NCI-H1105 (cell line): ENCODE measurements at places on chromosomes 7 and 10.

- DNase-seq = no peak
Observed at GRCh38 chr7:147509035-147509501, 1081.5 kb upstream of the C7orf33 start.

DNA sequence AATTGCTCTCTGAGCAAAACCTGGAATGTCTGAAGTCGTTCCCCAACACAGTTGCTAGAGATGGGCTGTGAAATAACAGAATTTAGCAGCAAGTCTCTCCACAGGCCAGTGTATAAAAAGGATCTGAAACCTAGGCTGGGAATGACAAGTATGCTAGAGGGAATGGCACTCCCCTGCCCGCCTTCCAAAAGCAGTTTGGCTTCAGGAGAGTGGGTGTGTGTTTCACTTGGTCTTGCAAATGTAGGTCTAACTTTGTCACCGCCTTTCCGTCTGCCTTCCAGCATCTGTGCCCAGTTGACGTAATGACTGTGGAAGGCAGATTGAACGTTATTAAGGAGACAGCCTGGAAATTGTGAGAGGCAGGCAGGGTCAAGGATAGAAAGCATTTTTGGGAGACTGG, 18.0 kb upstream of the MTURN start:
- no peak for DNase-seq

- no peak for DNase-seq
Observed at GRCh38 chr7:69095127-69095526, 503.1 kb upstream of the AUTS2 start.

- no peak for DNase-seq
Observed at GRCh38 chr7:41881331-41882130, 178.6 kb upstream of the INHBA start.

GRCh38 chr10:30630571-30630970, 1.0 kb upstream of the LYZL2 start:
- DNase-seq = no peak

DNA sequence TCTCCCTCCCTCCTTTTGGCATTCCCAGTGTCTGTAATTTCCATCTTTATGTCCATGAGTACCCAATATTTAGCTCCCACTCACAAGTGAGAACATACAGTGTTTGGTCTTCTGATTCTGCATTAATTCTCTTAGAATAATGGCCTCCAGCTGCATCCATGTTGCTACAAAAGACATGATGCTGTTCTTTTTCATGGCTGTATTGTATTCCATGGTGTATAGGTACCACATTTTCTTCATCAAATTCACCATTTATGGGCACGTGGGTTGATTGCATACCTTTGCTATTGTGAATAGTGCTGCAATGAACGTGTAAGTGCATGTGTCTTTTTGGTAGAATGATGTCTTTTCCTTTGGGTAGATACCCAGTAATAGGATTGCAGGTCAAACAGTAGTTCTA, 576.8 kb downstream of the GALNT17 start:
- no peak for DNase-seq

DNA sequence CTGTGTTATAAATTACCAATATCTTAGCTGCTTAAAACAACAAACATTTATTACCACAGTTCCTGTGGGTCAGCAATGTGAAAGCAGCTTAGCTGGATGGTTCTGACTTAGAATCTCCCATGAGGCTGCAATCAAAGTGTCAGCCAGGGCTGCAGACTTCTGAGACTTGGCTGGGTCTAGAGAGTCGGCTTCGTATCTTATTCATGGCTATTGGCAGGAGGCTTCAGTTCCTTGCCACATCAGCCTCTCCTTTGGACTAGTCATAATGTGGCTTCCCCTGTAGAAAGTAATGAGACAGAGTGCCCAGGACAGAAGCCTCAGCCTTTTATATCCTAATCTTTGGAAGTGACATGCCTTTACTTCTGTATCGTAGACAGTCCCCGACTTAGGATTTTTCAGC, 27.3 kb downstream of the RALA start:
- DNase-seq = no peak

DNA sequence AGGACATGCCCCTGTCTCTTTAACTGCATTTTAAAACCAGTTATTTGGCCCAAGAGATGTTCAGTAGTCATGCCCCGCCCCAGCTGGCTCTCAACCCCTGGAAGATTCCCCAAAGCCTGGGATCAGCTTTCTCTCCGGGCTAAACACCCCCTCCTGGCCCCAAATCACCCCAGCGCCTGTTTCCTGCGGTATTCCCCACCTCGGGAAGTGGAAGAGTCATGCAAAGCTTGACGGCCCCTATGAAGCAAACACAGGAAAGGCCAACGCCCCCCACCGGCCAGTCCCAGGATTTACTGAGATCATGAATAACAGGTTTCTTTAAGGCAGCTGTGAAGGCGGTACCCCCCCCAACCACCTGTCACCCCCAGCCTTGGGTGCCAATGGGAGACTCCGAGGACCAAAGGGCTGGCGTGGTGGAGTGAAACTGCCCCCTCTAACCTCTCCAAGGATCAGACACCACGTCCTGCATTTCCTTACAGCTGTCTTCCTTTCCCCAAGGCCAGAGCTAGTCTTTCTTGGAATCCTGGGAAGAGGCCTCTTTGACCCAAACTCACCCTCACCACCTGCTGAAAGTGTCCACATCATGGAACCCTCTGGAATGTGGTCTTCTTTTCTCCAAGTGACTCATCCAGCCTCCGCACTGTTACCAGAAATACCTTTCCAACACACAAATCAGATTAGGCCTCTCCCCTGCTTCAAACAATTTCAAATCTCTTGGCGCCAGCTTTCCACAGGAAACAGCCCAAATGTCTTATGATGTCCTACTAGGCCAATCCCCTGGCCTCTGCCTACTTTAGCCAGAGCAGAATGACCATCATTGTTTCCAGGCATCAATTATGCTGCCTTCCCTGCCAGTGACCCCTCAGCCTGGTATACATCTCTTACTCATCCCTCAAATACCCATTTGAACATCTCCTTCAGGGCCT, 301.5 kb downstream of the ZEB1 start:
- DNase-seq = no peak

DNA sequence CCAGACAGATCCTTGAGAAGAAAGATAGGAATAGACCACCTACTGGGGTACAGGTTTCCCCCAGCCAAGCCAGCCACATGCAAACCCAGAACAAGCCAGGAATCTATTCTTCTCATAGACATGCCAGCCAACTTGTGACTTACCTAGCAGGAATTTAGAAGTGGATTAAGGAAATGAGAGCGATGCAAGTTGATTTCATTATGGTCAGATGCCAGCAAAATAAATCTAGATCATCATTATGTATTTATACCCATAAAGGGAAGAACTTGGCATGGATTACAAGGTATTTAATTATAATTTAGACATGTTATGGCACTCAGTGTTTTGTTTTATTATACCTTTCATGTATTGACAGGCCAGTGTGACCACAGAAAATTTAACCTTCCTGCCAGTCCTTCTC, 32.8 kb downstream of the SLC35G1 start:
- no peak for DNase-seq

DNA sequence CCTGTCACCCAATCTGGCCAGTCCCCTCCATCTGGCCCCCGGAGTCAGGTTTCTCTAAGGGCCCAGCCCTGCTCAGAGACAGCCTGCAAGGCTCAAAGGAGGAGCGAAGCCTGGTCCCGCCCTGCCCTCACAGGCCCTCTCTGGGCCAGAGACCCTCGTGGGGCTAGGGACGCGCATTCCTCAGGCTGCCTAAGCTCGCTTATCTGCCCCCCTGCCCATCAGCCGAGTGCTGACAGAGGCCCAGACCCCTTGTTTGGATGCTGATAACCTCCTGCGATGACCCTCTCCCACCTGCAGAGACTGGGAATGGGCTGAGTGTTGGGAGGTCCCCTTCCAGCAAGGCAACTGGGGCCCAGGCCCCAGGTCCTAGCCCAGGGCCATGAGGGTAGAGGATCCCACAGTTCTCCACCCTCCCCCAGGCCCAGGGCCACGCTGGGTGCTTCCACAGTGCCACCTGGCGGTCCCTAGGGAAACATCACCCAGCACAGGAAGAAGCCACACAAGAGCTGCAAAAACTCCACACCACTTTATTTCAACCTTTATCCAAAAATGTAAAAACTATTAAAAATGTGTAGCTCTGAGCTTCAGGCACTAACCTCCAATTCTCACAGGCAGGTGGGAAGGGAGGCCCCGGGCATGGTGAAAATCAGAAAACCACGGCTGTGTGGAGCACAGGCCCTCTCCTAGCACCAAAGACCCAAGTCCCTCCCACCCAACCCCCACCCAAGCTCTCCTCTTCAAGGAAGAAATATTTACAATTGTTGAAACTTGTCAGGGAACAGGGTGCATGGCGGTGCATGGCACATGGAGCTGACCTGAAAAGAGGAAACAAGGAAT, 2.2 kb downstream of the NPM3 start:
- no peak for DNase-seq

GRCh38 chr7:52973126-52973525, 62.3 kb upstream of the POM121L12 start:
- DNase-seq = no peak

GRCh38 chr10:73899423-73899822, 11.5 kb upstream of the PLAU start:
- no peak for DNase-seq
